NCI-H774 (cell line): ENCODE measurements at places on chromosomes 2 and 18.

DNA sequence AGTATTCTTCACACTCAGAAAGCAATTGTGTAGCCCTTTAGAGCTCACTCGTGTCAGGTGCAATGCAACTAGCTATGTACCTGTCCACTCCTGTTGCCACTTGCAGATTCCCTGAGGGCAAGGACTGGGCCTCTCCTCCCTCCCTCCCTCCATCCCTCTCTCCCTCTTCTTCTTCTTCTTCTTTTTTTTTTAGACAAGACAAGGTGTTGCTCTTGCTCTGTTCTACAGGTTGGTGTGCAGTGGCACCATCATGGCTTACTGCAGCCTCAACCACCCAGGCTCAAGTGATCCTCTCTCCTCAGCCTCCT lies 119.7 kb downstream of the ACKR3 start:
- DNase-seq = no peak

DNA sequence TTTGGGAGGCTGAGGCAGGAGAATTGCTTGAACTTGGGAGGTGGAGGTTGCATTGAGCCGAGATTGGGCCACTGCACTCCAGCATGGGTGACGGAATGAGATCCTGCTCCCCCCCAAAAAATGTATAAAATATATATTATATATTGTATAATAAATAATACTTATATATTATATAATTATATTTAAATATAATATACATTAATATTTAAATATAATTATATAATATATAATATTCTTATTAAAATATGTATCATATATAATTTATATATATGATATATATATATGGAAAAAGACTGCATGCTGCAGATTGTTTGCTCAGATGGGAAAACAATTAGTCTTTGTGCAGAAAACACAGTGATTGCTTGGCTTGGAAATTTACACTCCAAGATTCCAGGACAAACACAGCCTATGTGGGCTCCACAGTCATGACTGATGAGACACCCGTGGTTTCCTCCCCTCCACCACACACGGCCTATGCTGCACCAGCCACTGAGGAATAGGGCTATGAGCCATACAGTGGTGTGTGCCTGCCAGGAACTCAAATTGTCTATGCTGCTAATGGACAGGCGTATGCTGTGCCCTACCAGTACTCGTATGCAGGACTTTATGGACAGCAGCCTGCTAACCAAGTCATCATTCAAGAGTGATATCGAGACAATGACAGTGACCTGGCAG lies 30.0 kb downstream of the PMAIP1 start:
- DNase-seq = no peak

GRCh38 chr18:5868218-5868854 lies 27.0 kb downstream of the TMEM200C start:
- DNase-seq = peak; percentile 39

- no peak for DNase-seq
Observed at GRCh38 chr2:201149064-201149820, 33.3 kb downstream of the CFLAR start.

DNA sequence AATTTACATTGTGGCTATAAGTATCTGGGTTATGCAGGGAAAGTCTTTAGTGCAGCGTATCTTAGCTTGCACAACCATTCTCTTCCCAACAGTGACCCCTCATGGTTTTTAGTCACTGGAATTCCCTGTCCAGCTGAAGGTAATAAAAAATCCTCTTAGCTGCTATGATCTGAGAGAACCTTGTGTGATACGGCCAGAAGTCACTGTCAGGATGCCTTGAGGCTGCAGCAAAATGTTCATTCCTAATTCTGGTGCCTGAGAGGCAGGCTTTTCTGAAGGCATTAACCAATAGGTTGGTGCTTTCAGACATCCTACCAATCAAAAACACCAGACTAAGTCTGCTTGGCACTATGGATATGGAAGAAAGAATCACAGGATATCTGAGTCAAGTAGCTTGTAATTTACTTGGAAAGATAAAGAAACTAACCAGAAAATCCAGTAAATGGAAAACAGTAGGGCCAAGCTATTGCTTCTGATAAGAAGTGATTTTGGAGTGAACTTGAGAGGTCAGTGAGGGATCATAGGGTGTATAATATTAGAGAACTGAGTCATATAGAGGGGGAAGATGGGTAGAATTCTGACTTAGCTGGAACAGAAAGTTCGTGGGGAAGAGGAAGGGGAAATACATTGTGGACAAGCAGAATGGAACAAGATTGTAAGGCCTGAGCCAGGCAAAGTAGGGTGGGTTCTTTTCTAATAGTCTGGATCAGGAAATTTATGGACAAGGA lies 89.0 kb upstream of the SLC14A2 start:
- DNase-seq = no peak

DNA sequence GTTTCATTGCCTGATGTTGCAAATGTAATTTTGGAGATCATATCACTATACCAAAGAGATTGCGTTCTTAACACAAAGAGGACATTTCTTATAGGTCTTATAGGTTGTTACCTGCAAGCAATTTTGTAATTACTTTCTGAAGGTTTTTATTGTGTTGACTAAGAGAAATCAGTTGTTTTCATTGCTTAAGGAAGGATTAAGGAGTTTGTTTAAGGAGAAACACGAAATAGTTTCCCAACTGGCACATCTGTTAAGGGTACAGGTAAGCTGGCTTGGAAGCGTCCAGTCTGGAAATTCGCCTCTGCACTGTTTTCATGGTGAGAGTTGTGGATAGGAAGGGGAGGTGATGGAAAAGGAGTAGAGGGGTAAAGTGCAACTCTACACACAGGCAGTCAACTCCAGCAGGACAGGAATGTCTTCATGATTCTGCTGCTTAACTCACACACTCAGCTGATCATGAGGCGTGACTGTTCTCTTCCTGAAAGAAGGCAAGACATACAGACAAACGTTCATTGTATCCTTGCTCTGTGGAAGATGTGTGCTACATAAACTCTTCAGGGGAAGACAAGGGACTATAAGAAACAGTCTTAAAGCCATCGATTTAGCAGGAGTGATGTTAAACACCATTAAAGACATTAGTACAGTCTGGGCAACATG lies 61.4 kb upstream of the ACSL3 start:
- no peak for DNase-seq

- DNase-seq = peak; percentile 3
Observed at GRCh38 chr2:25473758-25474340, 132.1 kb upstream of the DNMT3A start.

DNA sequence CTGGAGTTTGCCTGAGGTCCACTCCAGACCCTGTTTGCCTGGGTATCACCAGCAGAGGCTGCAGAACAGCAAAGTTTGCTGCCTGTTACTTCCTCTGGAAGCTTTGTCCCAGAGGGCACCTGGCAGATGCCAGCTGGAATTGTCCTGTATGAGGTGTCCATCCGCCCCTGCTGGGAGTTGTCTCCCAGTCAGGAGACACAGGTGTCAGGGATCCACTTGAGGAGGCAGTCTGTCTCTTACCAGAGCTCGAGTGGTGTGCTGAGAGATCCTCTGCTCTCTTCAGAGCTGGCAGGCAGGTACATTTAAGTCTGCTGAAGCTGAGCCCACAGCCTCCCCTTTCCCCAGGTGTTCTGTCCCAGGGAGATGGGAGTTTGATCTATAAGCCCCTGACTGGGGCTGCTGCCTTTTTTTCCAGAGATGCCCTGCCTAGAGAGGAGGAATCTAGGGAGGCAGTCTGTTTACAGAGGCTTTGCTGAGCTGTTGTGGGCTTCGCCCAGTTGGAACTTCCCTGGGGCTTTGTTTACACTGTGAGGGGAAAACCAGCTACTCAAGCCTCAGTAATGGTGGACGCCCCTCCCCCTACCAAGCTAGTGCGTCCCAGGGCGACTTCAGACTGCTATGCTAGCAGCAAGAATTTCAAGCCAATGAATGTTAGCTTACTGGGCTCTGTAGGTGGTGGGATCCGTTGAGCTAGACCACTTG lies 34.7 kb downstream of the TFPI start:
- DNase-seq = no peak

- DNase-seq = no peak
Observed at GRCh38 chr2:207764096-207764630, 5.5 kb downstream of the FZD5 start.

- no peak for DNase-seq
Observed at GRCh38 chr2:183903026-183903425, 695.3 kb upstream of the ZNF804A start.

GRCh38 chr2:117856415-117857210 lies 42.1 kb downstream of the DDX18 start:
- DNase-seq = no peak

DNA sequence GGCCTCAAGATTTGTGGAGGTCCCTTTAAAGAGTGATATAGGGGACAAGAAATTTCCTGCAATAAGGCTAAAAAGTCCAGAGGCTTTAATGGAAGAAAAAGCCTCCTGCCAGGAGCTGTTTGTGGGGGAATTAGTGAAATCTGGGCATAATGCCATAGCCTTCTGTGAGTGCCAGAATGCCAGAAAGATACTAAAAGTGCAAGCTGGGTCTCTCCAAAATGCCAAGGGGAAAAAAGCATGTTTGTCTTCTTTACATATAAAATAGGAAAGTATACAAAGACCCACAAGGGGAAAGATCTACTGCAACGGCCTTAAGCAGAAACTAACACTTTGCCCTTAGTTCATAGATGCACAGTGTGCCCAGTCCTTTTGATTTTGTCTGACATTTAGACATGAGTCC lies 647.7 kb upstream of the ZNF804A start:
- no peak for DNase-seq

- no peak for DNase-seq
Observed at GRCh38 chr2:229775614-229776313, 61.4 kb upstream of the DNER start.

GRCh38 chr2:128772671-128773070 lies 454.0 kb upstream of the HS6ST1 start:
- DNase-seq = no peak

DNA sequence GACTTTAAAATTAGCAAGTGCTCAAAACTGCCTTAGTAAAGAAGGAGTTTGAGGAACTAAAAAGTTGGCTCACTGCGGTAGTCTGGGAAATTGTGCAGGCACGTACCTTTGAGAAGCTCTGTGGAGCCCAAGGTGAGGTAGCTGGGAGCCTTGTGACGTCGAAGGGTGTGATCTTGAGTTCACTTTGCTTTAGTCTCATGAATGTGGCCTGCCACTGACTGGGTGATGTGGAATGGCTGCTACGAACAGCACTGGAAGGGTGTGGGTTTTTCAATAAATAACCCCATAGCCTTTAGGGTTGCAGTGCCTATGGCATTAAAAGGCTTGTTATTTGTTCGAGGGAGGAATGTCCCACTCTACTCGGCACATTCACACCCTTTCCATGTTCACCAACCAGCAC lies 312.3 kb downstream of the PRKCE start:
- DNase-seq = no peak

- DNase-seq = no peak
Observed at GRCh38 chr2:160388464-160389263, 104.9 kb downstream of the RBMS1 start.

DNA sequence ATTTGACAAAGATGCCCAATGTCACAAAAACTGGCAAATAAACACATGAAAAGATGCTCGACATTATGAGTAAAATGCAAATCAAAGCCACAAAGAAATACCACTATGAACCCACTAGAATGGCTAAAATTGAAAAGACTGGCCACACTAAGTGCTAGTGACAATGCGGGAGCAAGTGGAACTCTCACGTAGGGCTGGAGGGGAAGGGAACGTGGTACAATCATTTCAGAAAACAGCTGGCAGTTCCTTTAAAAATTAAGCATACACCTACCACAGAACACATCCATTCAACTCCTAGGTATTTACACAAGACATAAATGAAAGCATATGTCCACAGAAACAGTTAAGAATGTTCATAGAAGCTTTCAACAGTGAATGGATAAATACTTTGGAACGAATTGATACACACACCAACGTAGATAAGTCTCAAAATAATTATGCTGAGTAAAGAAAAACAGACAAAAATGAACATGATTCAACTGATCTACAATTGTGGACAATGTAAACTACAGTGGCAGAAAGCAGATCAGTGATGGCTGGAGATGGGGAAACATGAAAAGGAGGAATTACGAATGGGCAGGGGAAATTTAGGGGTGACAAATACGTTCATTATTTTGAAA lies 71.7 kb downstream of the MYOM1 start:
- DNase-seq = no peak
